K562 (cell line): ENCODE measurements at places on chromosomes 5 and 9. TPM values are rescaled to one million over a fixed set of nuclear protein-coding genes. Genes with fewer than 3 reads are reported as not detected.

Gene SLC23A1
- 0.20 TPM in 1 of 2 replicates, not detected in the other for polyA plus RNA-seq

Gene IL6ST
- polyA plus RNA-seq: 4.5 and 5.3 TPM in 2 replicates

Gene CDKN2B
- not detected in 2 replicates for polyA plus RNA-seq

Gene NFIB
- 0.32 and 1.4 TPM in 2 replicates for polyA plus RNA-seq

Gene SPINK4
- 2.1 and 5.1 TPM in 2 replicates for polyA plus RNA-seq

Gene PCDHB13
- polyA plus RNA-seq: not detected in 2 replicates

DNA sequence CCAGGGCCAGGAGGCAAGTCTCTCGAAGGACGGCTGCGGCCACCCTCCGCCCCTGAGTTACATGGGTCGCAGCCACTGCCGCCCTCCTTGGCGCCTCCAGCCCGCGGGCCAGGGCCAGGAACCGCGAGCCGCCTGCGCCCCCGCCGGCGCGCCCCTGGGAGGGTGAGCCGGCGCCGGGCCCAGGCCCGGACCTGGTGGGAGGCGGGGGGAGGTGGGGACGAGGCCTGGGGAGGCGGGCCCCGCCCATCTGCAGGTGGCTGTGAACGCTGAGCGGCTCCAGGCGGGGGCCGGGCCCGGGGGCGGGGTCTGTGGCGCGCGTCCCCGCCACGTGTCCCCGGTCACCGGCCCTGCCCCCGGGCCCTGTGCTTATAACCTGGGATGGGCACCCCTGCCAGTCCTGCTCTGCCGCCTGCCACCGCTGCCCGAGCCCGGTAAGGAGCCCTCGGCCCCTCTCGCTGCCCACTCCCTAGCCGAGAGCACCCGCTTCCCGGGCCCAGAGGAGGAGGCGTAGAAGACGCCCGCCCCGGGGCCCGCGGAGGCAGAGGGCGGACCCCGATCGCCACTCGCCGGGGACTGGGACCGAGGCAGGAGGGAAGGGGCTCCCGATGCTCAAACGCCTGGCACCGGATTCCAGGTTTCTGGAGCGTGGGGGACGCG, at the start of gene ASS1:
ASS1 (plus strand) TSS at position 397 of the 657 bp plus-strand sequence. CDS start 7,268 bp downstream, outside the sequence.
- DNase-seq: peak; percentile 72

- DNase-seq: no peak
Measured at GRCh38 chr5:134547066-134547465, 21.6 kb downstream of the JADE2 start.

GRCh38 chr5:75558981-75559632, 47.4 kb downstream of the POLK start:
- no peak for DNase-seq

GRCh38 chr5:68007451-68007850, 208.1 kb upstream of the PIK3R1 start:
- no peak for DNase-seq

DNA sequence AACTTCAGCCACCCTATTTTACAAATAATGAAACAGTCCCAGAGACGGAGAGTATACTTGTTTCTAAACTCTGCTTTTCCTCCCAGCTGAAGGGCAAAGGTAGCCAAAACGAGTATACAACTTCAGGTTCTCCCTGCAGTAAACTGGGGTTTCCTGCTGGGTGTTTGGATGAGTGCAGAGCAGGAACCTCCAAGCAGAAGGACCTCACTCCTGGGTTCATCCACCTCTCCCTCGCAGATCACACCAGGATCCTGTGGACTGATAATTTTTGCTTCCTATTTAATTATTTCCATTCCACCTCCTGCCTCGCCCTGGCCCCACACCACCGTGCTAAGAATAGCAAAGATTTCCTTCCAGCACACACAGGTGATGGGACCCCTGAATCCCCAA, 2.0 kb upstream of the FOXB2 start:
- DNase-seq: no peak

GRCh38 chr5:76104027-76104426, 20.8 kb downstream of the SV2C start:
- DNase-seq: no peak

DNA sequence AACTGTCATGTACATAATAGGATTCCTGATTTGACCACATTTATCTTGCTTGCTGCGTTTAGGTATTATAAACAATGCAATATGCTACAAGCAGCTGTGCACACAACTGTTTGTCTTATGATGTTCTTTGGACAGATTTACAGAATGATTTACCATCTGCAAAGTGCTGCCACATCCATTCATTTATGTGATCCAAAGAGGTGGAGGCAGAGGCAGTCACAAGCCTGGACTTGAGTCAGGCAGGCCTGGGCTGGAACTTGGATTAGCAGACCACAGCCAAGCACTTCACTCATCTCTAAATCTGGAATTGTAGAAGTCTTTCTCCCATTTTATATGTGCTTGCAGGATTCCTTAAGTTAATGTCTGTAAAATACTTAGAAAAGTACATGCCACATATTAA, 149.0 kb downstream of the INSYN2B start:
- DNase-seq: no peak

DNA sequence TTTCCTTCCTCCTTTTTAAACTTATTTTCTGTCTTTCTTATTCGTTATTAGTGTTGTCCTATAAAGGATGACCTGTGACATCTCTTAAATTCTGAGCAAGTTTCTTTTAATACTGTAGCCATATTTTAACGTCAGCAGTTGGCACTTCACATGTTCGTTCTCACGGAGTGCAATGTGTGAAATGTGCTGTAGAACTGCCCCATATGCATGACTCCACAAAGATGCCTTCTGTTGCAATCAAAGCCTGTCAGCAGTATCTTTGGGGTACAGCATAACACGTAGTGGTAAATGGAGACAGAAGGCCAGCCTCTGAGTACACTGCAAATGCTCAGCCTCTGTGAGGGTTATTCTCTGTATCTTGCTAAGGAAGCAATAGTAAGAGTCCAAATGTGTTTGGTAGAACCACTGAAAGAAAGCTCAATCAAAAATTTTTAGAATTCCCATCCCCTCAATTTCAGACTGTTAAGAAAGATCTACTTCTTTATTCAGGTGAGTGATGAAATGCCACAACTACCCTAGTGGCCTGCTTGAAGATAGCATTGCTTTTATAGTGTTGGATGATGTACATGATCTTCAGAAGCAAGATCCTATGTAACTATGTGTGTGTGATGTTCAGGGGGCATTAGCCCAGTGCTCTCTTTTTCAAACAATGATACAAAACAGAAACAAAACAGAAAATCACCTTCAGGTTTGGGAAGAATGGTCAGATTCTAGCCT, 277.7 kb downstream of the TMEM167A start:
- no peak for DNase-seq

DNA sequence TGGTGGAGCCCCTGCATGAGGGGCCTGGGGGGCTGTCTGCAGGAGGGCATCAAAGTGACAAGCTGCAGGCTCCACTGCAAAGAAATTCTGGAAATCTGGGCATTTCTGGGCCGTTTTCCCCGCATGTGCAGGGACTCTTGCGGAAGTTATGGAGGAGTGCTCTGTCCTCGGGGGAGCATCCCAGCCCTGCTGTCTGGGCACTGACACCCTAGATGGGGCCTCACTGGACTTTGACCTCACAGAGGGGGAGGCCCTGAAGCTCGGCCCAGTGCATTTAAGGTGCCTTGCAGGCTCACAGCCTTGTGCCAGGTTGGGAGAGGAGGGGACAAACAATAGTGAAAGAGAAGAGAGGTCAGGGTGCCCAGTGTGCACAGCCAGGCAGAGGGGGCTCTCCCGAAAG, 35.4 kb downstream of the LHX3 start:
- no peak for DNase-seq

GRCh38 chr9:101536351-101536750, 2.7 kb downstream of the RNF20 start:
- DNase-seq: no peak

GRCh38 chr5:88674356-88675167, 208.4 kb downstream of the MEF2C start:
- no peak for DNase-seq

DNA sequence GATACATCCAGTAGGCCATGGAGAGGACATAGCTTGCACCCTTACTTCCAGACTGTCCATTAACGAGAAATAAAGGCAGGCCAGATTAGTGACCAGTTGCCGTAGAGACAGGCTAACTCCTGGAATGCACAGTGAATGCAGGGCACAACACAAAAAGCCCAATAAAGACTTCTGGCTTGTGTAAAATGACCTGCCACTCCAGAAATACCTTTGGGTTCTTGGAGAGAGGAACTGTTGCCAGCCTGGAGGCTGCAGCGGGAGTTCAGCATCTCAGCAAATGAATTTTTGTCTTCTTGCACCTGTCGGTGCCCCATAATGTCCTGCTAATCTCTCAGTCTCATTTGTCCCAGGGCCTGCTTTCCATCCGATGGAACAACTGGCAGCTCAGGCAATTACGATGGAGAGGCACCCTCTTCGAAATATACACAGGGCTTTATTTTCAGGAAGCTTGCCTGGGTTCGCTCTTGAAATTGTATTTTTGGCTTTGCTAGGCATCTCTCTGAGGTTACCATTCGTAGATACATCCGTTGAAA, 538.8 kb upstream of the ZNF462 start:
- DNase-seq: no peak

DNA sequence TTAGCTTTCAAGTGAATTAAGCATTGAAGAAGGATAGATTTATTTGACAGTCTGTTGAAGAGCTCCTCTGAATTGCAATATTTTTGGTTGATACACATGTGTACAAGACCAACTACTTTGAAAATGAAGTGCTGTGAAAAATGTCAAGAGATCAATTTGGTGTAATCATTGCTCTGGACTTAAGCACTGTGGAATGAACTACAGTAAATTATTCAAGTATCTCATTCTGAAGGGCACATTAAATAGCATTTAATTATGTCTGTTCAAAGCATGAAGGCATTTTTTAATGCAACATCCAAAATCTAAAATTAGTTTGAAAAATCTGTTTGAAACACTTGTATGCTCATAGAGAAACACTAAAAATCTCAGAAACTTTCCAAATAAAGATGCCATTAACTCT, 107.5 kb downstream of the CDH18 start:
- DNase-seq: no peak

- DNase-seq: peak; percentile 10
Measured at GRCh38 chr5:180390441-180391190, 37.5 kb upstream of the GFPT2 start.

GRCh38 chr5:177185993-177186392, 52.4 kb downstream of the NSD1 start:
- DNase-seq: no peak

- no peak for DNase-seq
Measured at GRCh38 chr5:91941588-91941987, 558.5 kb upstream of the ARRDC3 start.

- DNase-seq: no peak
Measured at GRCh38 chr5:6585939-6586646, 46.8 kb downstream of the NSUN2 start.

DNA sequence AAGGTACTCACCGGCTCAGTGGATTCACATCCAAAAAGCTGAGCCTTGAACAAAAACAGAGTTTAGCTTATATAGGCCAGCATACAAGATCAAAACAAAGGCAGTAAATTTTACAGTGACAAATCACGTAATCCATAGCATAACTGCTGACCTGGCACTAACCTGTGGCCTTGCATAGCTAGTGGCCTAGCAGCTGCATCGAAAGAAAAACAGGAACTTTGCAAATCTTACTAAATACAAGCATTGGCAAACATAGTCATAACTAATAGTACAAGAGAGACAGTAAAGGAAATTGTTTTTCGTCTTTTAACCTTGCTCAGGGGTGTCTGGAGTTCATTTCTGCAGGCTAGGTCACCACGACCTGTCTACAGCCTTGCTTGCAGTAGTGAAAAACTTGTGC, 4.8 kb downstream of the HSDL2 start:
- DNase-seq: no peak

DNA sequence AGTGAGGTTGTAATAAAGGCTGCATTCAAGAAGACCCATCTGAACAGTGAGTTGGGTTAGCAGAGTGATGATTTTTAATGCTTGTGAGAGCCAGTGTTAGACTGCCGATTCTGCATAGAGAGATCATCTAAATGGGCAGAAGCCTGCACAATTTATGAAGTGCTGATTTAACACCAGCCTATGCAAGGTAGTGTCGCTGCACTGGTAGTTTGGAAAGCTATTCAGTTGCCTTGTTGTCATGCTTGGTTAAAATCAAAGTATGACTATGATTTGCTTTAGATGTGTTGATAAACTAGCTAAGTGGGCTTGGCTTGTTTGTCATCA, 379 bp upstream of the LRRTM2 start:
- DNase-seq: no peak

DNA sequence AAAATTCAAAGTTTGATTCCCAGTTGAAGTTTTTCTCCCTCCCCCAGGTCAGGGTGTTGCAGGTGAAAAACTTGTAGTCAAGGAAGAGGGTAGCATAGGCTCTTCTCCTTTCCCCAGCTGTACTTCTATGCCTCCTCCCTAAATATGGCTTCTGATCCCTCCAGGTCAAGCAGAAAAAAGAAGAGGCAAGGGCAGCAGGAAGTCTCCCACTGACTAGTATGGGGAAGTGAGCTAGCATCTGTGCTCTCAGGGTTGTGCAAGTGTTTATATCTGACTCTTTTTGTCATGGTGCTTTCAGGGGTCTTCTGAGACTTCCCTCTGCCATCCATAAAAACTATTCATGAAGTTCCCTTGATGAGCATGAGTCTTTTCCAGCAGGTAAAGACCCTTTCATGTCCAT, 76.0 kb downstream of the ATPSCKMT start:
- DNase-seq: no peak

DNA sequence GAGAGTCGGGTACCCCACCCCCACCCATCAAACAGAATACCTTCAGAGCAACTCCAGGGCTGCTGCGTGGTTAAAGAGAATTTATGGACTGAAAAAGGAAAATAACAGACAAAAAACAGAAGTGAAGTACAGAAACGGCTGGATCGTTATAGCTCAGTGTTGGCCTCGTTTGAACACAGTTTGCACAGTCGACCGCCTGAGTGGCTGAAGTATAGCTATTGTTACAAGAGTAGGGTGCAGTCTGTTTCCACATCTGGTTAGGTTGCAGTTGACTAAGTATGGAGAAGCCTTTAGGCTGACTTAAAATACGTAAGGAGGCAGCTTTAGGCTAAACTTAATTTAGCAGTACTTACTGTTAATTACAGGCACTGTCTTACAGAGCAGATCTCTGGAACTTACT, 121.2 kb downstream of the GCNT1 start:
- no peak for DNase-seq

DNA sequence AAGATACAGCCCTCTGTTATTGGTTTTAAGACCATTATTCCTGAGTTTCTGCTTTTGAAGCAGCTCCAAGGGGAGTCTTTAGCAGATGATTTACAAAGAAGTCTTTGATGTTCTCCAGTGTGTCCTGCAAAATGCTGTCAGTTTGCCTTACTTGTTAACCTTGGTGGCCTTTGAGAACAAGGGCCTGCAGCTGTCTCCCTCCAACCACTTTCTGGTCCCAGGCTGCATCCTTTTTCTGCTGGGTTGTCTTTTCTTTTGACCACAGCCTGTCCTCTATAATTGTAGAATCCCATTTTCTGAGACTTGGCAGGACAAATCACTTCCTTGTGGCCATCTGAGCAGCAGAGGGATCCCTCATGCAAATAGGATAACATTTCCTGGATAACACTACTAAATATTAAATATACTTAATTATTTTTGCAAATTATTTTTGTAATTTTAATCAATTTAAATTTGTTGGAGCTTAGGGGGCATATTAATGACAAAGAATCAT, 281.4 kb downstream of the DMRT2 start:
- DNase-seq: no peak

- no peak for DNase-seq
Measured at GRCh38 chr5:34822956-34823715, 15.8 kb upstream of the TTC23L start.
